ENCODE measurements at places on chromosomes 3 and 15.

- H3K27me3 ChIP-seq = no peaks in the 10 kb centered on the region
- no peak overlapping the region for H3K4me3 ChIP-seq
Measured at GRCh38 chr15:28123408-28124023, 24.4 kb upstream of the OCA2 start.

- H3K36me3 ChIP-seq = peaks cover 65% of the 10 kb centered on the region
- H3K27me3 ChIP-seq = no peaks in the 10 kb centered on the region
- H3K27ac ChIP-seq = no peak overlapping the region
Measured at GRCh38 chr15:22866079-22866478, 27.6 kb downstream of the NIPA2 start.

- H3K27me3 ChIP-seq = no peaks in the 10 kb centered on the region
- no peaks in the 10 kb centered on the region for H3K36me3 ChIP-seq
- no peak for DNase-seq
Measured at GRCh38 chr3:21705769-21706168, 45.2 kb downstream of the ZNF385D start.

GRCh38 chr3:64867224-64867623 is 179.4 kb upstream of the ADAMTS9 start:
- no peaks in the 10 kb centered on the region for H3K4me1 ChIP-seq
- no peak for DNase-seq
- H3K36me3 ChIP-seq = no peaks in the 10 kb centered on the region
- no peak overlapping the region for H3K4me3 ChIP-seq
- no peak overlapping the region for H3K27ac ChIP-seq
- H3K27me3 ChIP-seq = no peaks in the 10 kb centered on the region

DNA sequence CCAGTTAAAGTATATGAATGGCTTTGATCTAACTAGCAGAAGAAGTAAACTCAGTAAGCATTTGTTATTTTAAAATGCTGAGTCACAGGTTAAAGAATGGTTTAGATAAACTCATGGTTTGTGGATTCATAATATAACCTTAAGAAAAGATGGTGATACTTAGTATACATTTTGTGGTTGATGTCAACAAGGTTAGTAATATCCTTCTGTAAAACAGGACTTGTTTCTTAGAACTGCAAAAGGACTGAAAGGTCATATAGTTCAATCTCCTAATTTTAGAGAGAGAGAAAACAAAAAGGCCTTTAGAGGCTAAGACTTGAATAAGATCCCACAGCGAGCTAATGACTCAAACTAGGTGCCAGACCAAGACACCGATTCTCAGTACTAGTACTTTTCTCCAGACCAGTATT is 50.0 kb downstream of the STRIT1 start:
- H3K4me3 ChIP-seq = no peak overlapping the region
- no peak overlapping the region for H3K27ac ChIP-seq
- no peaks in the 10 kb centered on the region for H3K36me3 ChIP-seq
- DNase-seq = no peak

DNA sequence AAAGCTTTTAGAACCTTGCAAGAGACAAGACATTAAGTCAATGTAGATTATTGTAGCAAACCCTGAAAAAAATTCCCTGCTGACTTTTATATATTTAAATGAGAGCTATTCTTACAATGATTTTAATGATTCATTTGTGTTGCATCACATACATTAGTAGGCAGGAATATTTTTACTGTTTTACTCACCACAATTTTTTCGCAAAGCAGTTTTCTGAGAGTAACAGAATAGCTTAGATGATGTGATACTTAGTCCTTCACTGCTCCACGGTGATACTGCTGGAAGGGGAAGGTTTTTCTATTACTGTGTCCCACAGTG is 43.9 kb upstream of the CLRN1 start:
- H3K36me3 ChIP-seq = no peaks in the 10 kb centered on the region
- H3K4me3 ChIP-seq = no peak overlapping the region
- peaks cover 4% of the 10 kb centered on the region for H3K27me3 ChIP-seq
- H3K27ac ChIP-seq = no peak overlapping the region
- H3K4me1 ChIP-seq = no peaks in the 10 kb centered on the region

DNA sequence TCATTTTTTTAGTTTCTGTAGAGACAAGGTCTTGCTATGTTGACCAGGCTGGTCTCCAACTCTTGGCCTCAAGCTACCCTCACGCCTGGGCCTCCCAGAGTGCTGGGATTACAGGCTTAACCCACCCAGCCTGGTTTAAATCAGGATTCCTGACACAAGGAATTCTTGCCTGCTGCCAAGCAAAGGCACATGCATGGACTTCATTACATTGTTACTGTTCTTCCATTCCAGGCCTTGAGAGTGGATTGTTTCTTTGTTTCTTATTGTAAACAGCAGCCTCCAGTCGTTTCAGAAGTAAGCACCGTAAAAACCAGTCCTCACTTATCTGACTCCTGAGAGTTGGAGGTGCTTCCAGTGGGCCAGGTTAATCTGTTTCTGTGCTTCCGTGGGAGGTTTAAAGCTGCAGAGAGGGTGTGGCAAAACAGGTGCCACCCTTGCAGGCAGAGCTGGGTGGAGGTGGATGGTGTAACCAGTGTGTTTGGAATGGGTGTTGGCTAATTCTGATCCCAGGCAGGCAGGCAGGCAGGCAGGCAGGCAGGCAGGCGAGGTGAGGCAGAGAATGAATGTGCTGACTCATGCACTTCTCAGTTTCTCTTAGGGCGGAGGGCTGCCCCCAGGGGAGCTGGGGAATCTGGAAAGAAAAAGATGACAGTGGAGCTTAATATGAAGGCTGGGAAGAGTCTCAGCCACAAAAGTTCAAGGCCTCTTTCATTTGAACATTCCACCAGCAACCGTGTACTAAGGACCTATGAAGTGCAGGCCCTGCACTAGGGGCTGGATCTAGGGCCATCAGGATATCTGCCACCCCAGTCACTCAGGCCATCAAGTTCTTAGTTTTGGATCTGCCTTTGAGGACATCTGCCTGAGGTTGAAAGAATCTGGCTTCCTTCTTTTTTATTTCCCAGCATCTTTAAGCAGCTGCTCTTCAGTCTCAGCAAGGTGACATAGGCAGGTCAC is 37.0 kb upstream of the CDCP1 start:
- no peaks in the 10 kb centered on the region for H3K27me3 ChIP-seq
- DNase-seq = no peak
- H3K4me1 ChIP-seq = no peaks in the 10 kb centered on the region
- no peak overlapping the region for H3K27ac ChIP-seq

GRCh38 chr15:53872410-53872809 is 105.8 kb upstream of the UNC13C start:
- H3K4me3 ChIP-seq = no peak overlapping the region
- H3K27me3 ChIP-seq = no peaks in the 10 kb centered on the region
- no peak overlapping the region for H3K27ac ChIP-seq
- no peak for DNase-seq

- no peak for DNase-seq
- H3K36me3 ChIP-seq = peaks cover 20% of the 10 kb centered on the region
- H3K4me1 ChIP-seq = peaks cover 11% of the 10 kb centered on the region
- no peak overlapping the region for H3K4me3 ChIP-seq
- H3K27me3 ChIP-seq = no peaks in the 10 kb centered on the region
- H3K27ac ChIP-seq = no peak overlapping the region
Measured at GRCh38 chr3:136925425-136926190, 32.2 kb upstream of the IL20RB start.

Data from CD4-positive, alpha-beta T cell (primary cell).